ENCODE measurements at places on chromosomes 1 and 21. TPM values are rescaled to one million over a fixed set of nuclear protein-coding genes. Genes with fewer than 3 reads are reported as not detected.

The RCSD1 gene
- 18.3 TPM for total RNA-seq

The SNRPE gene
- total RNA-seq: 92.7 TPM

The HCRTR1 gene
- total RNA-seq: 0.35 TPM

The SLC22A15 gene
- total RNA-seq: 9.8 TPM

The NAXE gene
- total RNA-seq: 78.0 TPM

The SIM2 gene
- 71.3 TPM for total RNA-seq

- DNase-seq: peak; percentile 75
- peaks cover 12% of the 10 kb centered on the region for H3K4me1 ChIP-seq
- no peaks in the 10 kb centered on the region for H3K36me3 ChIP-seq
Measured at GRCh38 chr21:43209575-43210453, 41.0 kb downstream of the CRYAA start.

GRCh38 chr21:38766987-38767722 lies 38.6 kb upstream of the ETS2 start:
- peak overlapping the region; percentile 64 for H3K27ac ChIP-seq
- no peaks in the 10 kb centered on the region for H3K4me1 ChIP-seq

DNA sequence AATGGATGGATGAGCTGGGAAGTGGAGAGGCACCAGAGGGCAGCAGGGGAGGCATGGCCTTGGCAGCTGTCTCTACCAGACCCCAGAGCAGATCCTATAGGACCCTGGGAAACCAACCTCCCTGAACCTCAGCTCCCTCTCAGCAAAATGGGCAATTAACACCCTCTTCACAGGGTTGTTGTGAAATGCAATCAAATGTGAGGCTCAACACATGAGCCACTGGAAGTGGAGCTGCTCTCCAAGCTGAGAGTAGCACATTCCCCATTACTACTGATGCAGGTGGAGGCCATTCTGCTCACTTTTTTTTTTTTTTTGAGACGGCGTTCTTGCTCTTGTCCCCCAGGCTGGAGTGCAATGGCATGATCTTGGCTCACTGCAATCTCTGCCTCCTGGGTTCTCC lies 6.5 kb upstream of the SYNC start:
- H3K36me3 ChIP-seq: no peaks in the 10 kb centered on the region
- H3K4me1 ChIP-seq: no peaks in the 10 kb centered on the region
- DNase-seq: peak; percentile 36
- H3K4me3 ChIP-seq: no peak overlapping the region

- H3K27me3 ChIP-seq: no peaks in the 10 kb centered on the region
- H3K4me3 ChIP-seq: no peak overlapping the region
- no peak for DNase-seq
- H3K27ac ChIP-seq: no peak overlapping the region
Measured at GRCh38 chr1:6054596-6054995, 8.9 kb downstream of the KCNAB2 start.

- H3K4me3 ChIP-seq: no peak overlapping the region
- no peaks in the 10 kb centered on the region for H3K36me3 ChIP-seq
- H3K27me3 ChIP-seq: no peaks in the 10 kb centered on the region
- peak; percentile 84 for DNase-seq
- H3K4me1 ChIP-seq: peaks cover 13% of the 10 kb centered on the region
- H3K27ac ChIP-seq: no peak overlapping the region
Measured at GRCh38 chr1:168470901-168471431, 72.8 kb downstream of the XCL2 start.

- no peak overlapping the region for H3K4me3 ChIP-seq
- no peak overlapping the region for H3K27ac ChIP-seq
- DNase-seq: no peak
- no peaks in the 10 kb centered on the region for H3K27me3 ChIP-seq
- no peaks in the 10 kb centered on the region for H3K4me1 ChIP-seq
Measured at GRCh38 chr1:160009081-160009480, 22.7 kb downstream of the PIGM start.

Measured in kidney (tissue), 22 donors.